Activated T-cell treated with anti-CD3 and anti-CD28 coated beads, Interleukin-2, amount 50 U/mL, for 72 hours (primary cell): ENCODE measurements at places on chromosomes 2 and 18. TPM values are rescaled to one million over a fixed set of nuclear protein-coding genes. Genes with fewer than 3 reads are reported as not detected.

Gene REG3G
- not detected for total RNA-seq

DNA sequence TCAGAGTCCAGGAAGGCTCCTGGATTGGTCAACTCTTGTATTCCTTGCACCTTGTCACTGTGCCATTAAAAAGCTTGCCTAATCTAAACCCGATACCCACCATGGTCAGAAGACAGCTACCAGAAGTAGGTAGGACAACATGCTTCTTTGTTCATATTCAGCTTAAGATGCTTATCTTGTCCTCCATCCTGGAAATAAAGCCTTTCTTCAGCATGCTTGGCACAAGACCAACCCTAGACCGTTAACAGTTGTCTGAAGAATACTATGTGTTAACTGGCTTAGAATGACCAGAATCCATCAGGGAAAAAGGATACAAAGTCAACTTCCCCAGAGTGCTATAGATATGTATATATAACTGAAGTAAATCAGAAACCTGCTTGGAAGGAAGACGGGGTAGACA is 193.9 kb downstream of the ZRANB3 start:
- H3K4me3 ChIP-seq = no peak overlapping the region
- H3K27me3 ChIP-seq = no peaks in the 10 kb centered on the region
- peaks cover 7% of the 10 kb centered on the region for H3K36me3 ChIP-seq
- H3K27ac ChIP-seq = no peak overlapping the region

DNA sequence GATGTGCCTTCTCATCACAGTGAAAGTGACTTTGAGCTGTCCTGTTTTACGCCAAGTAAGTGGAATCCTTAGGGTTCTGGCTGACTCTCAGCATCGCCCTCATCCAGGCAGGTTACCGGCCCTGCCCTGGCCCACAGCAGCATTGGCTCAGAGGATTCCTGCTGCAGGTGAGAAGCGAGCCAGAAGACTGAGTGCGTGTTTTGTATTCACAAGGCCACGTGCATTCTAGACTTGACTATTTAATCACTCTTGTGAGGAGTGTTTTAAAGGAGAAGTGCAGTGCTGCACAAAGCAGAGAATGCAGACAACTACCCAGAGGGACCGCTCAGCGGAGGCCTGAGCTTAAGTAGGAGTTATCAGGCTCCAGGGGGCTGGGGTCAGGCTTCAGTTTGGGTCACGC is 48.3 kb downstream of the LAMA3 start:
- no peak for DNase-seq
- H3K36me3 ChIP-seq = no peaks in the 10 kb centered on the region
- no peak overlapping the region for H3K4me3 ChIP-seq
- peaks cover 31% of the 10 kb centered on the region for H3K4me1 ChIP-seq

DNA sequence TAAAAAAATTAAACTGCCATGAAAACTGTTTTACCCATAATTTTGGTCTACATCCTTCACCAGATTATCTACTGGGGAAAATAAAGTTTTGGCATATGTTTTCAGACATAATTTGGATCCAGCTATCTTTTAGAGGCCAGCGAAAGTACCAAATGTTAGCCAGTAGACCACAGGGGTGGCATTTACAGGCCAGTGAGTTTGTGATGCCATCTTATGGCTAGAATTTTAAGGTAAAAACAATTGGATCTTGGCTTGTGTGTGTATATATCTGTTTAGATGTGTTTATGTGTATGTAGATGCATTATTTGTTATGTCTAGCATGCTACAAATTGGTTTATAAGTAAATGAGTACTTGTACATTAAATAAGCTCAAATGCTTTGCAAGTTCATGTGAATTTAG is 322.6 kb downstream of the ASXL3 start:
- H3K27me3 ChIP-seq = no peaks in the 10 kb centered on the region
- DNase-seq = no peak
- H3K4me1 ChIP-seq = no peaks in the 10 kb centered on the region
- peaks cover 1% of the 10 kb centered on the region for H3K36me3 ChIP-seq
- H3K4me3 ChIP-seq = no peak overlapping the region

- no peak for DNase-seq
- no peak overlapping the region for H3K27ac ChIP-seq
- no peaks in the 10 kb centered on the region for H3K4me1 ChIP-seq
- H3K4me3 ChIP-seq = no peak overlapping the region
Observed at GRCh38 chr18:23956483-23956882, 58.1 kb upstream of the TTC39C start.

DNA sequence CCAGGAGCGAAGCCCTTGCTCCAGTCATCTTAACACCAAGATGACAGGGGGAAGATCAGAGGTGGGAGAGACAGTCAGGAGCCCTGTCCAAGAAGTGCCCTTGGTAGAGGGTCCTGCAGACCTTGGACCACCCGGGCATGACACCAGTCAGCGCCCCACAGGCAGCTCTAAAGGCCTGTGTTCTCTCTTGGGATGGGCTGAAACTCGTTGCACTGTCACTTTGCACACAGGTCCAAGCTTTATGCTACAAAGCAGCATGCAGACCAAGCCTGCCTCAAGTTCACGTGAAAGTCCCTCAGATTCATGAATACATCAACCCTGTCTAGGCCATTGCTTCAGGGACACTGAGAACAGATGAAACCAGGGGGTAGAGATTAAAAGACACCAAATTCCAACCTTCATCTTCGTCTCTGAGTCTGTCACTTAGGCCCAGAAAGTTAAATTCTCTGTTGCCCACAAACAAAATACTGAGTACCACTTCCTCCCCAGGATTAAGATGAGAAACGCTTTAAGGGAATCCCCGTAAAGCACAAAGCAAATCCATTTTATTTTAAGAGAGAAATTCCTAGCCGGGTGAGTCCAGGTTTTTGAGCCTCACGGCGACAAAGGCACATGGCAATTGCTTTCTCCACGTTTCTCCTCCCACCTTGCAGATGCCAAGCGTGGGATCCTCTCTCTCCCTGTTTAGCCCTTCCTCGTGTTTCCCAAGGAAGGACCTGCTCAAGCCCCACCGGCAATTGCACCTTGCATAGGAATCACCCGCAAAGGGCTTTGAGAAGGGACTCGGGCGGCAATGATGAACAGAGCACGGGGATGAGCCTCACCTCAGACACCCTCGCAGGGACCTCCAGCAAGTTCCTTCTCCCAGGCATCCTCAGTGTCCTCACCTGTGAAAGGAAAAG is 75.0 kb upstream of the ID2 start:
- peaks cover 12% of the 10 kb centered on the region for H3K27me3 ChIP-seq
- no peak overlapping the region for H3K27ac ChIP-seq
- DNase-seq = no peak
- peaks cover 9% of the 10 kb centered on the region for H3K36me3 ChIP-seq

- no peak overlapping the region for H3K27ac ChIP-seq
- H3K4me3 ChIP-seq = peak overlapping the region; percentile 87
- H3K27me3 ChIP-seq = peaks cover 78% of the 10 kb centered on the region
- no peaks in the 10 kb centered on the region for H3K36me3 ChIP-seq
Observed at GRCh38 chr2:215436705-215437565, 1.1 kb upstream of the FN1 start.

GRCh38 chr2:101509499-101510284 is 34.8 kb upstream of the RFX8 start:
- no peaks in the 10 kb centered on the region for H3K27me3 ChIP-seq
- H3K27ac ChIP-seq = no peak overlapping the region
- H3K36me3 ChIP-seq = no peaks in the 10 kb centered on the region
- H3K4me3 ChIP-seq = no peak overlapping the region
- DNase-seq = no peak

Gene C2orf80
- total RNA-seq = not detected

Gene LBX2
- total RNA-seq = 1.2 TPM

Gene CCDC102B
- total RNA-seq = 4.3 TPM

DNA sequence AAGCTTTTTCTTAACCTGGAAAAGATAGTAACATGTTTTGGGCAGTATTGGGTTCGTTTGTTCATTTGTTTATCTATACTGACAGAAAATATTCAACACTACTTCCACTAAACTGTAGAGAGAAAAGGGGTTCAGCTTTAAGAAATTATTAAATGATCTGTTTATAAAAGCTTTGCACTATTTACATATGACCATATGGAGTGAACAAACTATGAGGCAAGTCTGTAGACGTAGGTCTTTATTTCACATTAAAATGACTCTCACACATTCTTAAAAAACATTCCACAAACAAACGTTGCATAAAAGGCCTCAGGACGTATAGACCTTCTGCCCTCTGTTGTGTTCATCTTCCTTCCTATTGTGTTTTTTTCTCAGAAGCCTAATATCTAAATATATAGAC is 94.6 kb downstream of the CD226 start:
- no peaks in the 10 kb centered on the region for H3K27me3 ChIP-seq
- H3K36me3 ChIP-seq = peaks cover 5% of the 10 kb centered on the region
- no peak overlapping the region for H3K27ac ChIP-seq
- no peak overlapping the region for H3K4me3 ChIP-seq
- DNase-seq = no peak
- no peaks in the 10 kb centered on the region for H3K4me1 ChIP-seq

GRCh38 chr2:161956738-161957137 is 117.3 kb downstream of the DPP4 start:
- no peak for DNase-seq
- H3K4me3 ChIP-seq = peak overlapping the region; percentile 50
- no peaks in the 10 kb centered on the region for H3K27me3 ChIP-seq
- H3K36me3 ChIP-seq = peaks cover 4% of the 10 kb centered on the region

DNA sequence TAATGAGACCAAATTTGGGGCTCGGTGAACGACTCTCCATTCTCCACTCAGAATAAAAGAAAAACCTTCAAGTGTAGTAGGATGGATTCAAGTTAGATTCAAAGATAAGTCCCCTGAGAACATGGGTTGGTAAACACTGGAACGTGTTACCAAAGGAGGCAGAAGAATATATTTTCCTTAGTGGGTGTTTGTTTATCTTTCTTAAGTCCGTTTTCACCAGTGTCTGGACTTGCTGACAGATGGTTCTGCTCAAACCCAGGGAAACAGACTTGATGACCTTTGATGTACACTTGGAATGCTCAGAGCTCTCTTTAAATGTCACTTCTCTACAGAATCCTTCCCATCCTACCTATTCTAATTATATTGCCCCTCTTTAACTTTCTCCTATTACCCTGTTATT is 310.3 kb upstream of the ZNF521 start:
- H3K4me3 ChIP-seq = no peak overlapping the region
- DNase-seq = no peak
- H3K36me3 ChIP-seq = no peaks in the 10 kb centered on the region
- no peaks in the 10 kb centered on the region for H3K4me1 ChIP-seq
